ENCODE measurements at places on chromosomes 11 and 22.

DNA sequence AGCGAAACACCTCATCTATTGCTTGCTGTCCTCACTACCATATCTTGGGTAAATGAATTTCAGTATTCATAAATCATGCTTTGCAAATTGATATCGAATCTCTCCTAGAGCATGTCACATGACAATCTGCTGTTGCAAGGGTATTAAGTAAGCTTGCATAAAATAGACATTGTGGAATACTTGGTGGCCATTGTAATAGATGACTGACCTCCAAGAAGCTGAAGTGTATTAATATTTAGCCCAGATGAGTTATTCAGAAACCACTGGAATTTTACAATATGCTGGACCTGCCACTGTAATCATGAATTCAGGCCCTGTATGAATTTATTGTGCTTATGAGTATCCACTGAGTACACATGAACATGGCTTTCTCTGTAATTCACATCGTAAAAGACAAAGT, 289.7 kb upstream of the ARHGAP42 start:
- no peak for DNase-seq

GRCh38 chr11:25565846-25566245, 766.1 kb upstream of the ANO3 start:
- DNase-seq = no peak

GRCh38 chr11:101003468-101003867, 126.1 kb downstream of the PGR start:
- DNase-seq = no peak

GRCh38 chr11:28922386-28922981, 814.3 kb downstream of the METTL15 start:
- DNase-seq = no peak

GRCh38 chr11:9826390-9826789, 162.5 kb downstream of the SWAP70 start:
- no peak for DNase-seq

- DNase-seq = no peak
These were observed 7.0 kb upstream of the L3MBTL2 start for GRCh38 chr22:41198027-41198580.

DNA sequence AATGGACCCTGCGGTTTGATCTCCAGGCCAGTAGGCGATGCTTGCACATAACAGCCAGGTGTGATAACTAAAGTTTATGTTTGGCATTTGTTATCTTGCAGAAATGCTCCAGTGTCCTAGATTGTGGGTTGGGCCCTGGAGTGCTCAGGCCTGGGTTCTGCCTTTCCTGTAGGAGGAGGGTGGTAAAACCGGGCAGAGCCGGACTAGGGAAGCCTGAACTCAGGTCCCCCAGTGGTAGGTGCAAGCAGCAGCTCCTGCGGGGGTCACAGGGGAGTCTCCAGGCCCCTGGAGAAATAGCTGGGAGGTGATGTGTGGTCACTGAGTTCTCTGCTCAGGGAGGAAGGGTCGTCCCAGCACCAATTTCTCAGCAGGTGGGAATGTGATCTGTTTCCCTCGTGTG, 538.3 kb upstream of the ANO3 start:
- DNase-seq = no peak

DNA sequence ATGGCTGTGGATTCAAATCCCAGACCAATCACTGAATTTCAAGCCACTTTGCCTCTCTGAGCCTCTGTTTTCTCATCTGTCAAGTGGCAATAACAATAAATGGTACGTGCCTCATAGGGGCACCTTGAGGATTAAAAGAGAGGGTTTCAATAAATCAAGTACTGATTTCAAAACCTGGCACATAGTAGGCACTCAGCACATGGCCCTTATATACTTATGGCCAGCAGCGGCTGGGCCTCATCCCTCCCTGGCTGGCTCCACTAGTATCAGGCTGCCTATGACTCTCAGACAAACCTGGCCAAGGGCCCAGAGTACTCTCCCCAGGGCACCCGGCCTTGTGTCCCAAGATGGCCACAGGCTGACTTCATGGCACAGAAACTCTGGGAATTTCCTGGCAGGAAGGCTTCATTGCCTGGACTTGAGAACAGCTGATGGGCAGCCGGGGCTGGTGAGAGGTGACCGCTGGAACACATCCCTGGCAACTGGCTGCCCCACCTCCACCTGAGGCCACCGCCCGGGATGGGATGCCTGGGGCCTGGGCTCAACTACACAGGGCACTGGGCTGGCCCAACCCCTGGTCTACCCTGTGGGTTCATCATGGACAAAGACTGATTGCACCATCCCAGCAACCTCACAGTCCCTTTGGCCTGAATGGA, 3.4 kb downstream of the FADS3 start:
- no peak for DNase-seq

GRCh38 chr11:5007561-5007960, 12.9 kb downstream of the OR51L1 start:
- DNase-seq = no peak

- no peak for DNase-seq
These were observed 80.2 kb downstream of the RPS6KA4 start for GRCh38 chr11:64438986-64439771.

DNA sequence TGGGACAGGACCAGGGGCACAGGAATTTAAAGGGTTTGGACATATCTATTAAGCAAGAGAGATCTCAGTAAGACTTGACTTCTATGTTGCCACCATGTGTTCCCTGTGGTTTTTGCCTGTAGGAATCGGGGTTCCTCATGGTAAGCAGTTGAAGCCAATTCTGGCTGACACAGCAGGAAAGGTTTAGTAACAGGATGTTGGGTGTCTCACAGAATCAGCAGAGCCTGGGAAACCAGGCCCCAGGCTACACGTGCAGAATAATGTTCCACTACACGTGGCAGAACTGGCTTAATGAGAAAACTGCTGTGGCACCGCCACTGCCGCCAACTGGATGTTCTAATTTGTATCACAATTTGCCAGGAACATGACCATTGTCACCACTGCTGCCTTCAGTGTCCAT, 264.6 kb upstream of the PLET1 start:
- no peak for DNase-seq

- no peak for DNase-seq
These were observed 129.5 kb upstream of the TBCEL start for GRCh38 chr11:120894202-120894985.

DNA sequence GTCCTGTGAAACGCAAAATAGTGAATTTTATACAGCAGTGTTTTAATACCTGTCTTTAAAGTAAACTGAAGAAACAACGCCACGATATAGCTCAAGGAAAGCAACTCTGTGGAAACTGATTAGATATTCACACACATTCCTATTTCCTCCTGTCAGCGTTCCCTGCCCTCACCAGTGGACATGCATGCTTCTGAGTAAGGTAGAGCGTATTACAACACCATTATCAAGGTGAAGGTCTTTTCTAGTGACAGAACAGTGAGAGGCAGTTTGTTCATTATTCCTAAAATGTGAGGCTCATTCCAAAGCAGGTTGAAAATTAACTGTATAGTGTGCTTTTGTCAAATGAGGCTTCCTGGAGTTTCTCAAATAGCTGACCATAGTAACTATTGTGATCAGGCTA, 153.1 kb downstream of the DDX10 start:
- DNase-seq = no peak

GRCh38 chr22:30647536-30647935, 12.0 kb downstream of the SLC35E4 start:
- DNase-seq = no peak

DNA sequence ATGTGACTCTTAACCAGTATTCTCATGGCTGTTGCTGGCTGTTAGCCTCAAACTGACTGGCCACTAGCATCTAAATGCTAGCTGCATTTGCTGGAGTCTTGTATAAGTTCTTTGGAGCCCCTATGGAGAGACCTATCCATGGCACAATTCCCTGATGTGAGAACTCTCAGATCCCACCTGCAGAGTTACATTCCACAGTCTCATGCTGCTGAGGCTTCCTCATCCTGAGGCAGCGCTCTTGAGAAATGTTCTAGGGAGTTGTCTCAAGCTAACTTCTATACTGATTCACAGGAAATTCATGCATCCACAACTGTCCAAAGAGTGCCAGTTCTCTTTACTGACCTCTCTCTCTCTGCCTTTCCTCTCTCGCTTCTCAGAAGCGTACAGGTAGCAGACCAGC, 218.0 kb upstream of the PITPNB start:
- DNase-seq = no peak

GRCh38 chr22:42052765-42053164, 17.8 kb downstream of the NAGA start:
- no peak for DNase-seq

DNA sequence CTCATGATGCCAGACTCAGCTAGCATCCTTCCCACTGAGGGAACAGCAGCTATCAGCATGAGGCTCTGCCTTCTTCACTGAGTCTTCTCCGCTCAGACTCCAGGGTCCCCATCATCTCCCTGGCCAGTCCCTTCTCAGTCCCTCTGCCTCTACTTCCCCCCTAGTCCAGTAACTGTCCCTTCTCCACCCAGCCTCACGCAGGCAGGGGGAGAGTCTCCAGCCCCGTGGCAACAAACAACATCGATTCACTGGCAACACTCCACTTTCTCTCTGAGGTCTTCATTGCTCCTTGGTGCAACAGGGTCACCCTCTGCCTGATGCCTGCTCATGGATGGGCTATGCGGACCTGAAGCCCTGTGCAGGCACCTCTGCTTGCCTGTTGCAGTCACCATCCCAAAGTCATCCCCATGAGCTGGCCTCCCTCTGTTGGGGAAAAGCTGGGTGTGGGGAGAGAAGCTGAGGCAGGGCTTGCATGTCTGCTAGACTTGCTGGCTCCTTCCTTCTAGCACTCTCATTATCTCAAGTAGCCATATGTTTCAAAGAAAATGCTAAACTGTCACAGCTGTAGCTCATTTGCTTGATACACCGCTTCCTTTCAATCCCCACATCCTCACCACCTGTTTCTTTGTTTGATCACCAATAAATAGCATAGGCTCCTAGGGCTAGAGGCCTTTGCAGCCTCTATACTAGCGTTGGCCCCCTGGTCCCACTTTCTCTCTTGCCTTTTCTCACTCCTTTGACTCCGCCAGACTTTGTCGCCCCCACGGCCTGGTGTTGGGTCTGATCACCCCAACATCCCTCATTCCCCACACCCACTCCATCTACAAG, 4.3 kb upstream of the BCR start:
- no peak for DNase-seq

GRCh38 chr11:121194731-121195596, 93.9 kb downstream of the TECTA start:
- DNase-seq = no peak

- no peak for DNase-seq
These were observed 130.1 kb downstream of the TRPC6 start for GRCh38 chr11:101453682-101454081.

- no peak for DNase-seq
These were observed 924 bp downstream of the C11orf65 start for GRCh38 chr11:108466405-108466804.

DNA sequence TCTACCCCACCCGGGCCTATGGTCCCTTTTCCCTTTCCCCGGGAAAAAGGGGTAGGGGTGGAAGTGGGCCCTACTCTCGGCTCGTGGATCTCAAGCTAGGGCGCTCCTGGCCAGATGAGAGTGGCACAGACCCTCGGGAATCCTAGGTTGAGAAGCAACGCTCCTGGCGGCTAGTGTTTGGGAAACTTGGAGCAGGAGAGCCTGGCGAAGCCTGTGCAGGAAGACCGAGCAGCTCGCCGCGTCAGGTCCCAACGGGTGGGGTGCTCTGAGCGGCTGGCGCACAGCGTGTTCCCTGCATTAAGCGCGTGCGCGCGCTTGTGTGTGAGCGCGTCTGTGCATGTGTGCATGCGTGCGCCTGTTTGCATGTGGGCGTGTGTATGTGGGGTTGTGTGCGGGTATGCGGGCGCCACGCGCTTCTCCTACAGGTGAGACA, 7.1 kb upstream of the FLI1 start:
- DNase-seq = no peak

DNA sequence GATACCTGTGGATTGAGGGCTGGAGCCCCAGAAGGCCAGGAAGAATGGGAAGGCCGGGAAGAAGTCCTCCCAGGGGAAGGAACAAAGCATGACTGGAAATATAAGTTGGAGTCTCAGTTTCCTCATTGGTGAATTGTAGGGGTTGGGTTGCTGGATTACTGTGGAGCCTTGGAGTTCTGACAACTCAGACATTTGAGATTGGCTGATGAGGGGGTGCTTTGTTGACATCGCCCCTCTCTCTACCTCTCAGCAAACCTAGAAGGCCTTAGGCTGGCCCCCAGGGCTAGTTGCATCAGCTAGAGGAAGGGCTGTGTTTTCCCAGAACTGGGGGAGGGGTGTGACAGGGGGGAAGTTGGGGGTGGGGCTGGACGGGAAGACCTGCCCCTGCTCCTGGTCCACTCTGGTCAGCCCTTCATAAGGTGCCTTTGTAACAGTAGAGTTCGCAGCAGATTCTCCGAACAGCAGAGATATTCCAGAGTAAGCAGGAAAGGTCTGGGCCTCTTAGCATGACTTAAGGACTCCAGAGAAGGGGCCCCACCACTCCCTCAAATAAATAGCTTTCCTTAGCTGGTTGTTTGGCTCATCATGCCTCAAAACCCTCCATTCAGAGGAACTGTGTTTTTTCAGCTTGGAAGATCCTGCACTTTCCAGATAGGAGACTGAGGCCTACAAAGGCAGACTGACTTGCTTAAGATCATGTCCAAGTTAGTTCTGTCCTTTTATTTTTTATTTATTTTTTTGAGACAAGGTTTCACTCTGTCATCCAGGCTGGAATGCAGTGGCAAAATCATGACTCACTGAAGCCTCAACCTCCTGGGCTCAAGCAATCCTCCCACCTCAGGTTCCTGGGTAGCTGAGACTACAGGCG, 12.5 kb upstream of the THRSP start:
- DNase-seq = no peak

- no peak for DNase-seq
These were observed 37.0 kb downstream of the LDLRAD3 start for GRCh38 chr11:35980686-35981390.

- DNase-seq = no peak
These were observed 29.6 kb downstream of the TMEM184B start for GRCh38 chr22:38243007-38243765.

DNA sequence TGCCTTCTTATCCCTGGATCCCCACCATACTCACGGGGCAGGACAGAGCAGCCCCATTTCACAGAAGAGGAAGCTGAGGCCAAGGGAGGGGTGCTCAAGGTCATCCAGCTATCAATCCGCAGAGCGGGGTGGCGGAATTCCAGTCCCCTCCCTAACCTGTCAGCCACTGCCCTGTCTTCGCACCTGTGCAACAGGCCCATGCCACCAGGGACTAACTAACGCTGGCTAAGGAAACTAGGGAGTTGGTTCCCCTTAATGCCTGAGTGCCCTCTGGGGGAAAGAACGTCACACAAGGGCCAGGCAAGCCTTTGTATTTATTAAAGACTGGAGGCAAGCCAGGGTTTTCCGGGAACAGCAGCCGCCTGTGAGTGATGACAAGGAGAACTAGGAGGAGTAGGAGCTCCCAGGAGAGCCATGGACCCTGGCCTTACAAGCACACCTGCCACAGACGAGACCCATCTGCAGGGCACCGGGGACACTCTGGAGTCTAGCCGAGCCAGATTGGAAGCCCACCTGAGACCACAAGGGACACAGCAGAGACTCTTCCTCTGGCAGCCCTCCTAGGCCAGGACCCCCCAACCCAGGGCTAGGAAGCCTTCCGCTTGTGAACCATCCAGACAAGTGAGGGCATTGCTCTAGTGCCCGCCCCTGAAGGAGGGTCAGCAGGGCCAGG, 64.4 kb downstream of the MYH9 start:
- DNase-seq = no peak

GRCh38 chr11:68735125-68735524, 16.2 kb downstream of the TESMIN start:
- no peak for DNase-seq
